ENCODE measurements at places on chromosomes 5 and 9.

GRCh38 chr5:95670568-95670967, 12.2 kb downstream of the SPATA9 start:
- no peak for DNase-seq

DNA sequence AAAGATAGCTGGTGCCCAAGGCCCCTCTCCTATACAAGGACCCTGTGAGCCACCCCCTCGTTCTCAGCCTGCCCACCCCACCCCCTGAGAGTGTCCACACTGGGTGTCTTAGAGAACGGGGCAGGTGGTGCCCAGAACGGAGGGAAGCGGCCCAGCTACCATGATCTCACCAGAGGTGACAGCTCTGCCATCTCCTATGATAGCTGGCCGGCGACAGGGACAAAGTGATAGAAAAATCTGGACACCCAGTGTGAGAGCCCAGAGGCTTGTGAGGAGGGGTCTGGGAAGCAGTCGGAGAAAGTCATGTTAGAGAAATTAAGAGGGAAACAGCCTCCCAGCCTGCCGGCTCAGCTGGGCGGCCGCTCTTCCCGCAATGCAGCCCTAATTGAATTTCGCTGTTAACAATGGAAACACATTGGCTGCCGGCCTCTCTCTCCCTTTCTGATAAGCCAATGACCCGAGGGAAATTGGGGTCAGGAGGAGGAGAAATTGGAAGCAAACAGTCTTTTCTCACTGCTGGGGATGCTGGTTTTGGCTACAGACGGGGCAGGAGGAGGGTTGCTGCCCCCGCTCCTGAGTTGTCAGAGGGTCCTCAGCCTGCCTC, 32.3 kb downstream of the HK3 start:
- no peak for DNase-seq

DNA sequence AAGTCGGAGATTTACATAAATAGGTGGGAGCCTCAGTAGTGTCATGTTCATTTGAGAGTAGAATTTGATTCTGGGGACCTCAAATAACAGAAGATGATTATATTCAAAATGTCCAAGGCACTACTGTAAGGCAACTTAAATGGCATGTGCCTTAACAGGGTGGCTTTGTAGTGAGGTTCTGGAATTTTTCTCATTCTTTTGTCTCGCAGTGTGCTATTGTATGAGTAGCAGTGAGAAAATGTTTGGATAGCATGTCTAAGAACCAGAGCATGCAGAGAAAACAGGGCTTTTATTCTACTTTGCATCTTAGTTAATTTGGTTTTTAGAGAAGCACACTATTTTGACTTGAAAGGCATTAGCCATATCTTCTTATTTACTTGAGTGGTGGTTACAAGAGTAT, 25.0 kb downstream of the MAST4 start:
- no peak for DNase-seq

DNA sequence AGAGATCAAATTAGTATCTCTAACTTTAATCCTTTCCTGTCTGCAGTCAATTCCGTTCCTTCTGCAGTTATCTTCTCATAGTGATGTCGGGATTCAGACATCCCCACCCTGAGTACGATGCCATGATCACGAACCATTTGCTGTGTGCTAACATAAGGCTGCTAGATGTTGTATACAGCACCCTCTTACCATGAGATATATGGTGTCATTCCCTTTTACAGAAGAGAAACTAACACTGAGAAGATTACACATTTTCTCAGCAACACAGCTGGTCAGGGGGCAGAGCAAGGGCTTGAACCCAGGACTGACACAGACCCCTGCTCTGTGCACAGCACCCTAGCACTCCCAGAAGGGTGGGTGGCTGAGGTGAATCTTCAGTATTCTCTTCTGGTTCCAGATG, 46.9 kb upstream of the HSD17B4 start:
- DNase-seq = no peak

- DNase-seq = no peak
Observed at GRCh38 chr9:28539434-28540070, 966.3 kb upstream of the C9orf72 start.

DNA sequence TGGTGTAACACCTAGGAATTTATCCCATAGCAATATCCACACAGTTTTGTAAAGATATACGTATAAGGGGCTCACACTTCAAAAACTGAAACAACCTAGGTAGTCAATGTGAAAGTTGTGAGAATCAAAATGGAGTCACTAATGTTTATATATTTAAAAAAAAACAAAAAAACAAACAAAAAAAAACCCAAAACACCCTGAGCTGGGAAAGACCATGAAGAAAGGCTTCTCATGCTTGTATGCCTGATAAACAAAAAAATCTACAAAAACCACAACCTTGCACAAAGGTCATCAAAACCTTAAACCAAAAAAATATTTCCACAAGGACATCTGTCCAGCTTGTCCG, 35.4 kb downstream of the AFF4 start:
- DNase-seq = no peak

- no peak for DNase-seq
Observed at GRCh38 chr9:22129133-22129532, 120.0 kb upstream of the CDKN2B start.

DNA sequence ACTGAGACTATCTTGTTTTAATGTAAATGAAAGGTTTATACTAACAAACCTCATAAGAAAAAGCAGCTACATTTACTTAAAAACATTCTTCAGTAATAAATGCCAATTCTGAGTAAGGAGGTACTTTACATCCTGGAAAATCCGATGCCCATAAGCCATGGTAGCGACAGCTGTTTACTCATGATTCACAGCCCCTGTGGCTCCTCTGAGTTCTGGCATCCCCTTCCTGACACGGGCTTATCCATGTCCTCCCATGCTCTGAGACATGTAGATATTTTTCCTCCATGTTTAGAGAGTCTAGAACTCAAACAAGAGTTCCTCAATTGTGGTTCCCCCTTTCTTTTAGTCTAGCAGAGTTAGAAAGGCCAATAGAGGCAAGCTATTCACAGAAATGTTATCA, 63.1 kb upstream of the DEPDC1B start:
- DNase-seq = no peak

DNA sequence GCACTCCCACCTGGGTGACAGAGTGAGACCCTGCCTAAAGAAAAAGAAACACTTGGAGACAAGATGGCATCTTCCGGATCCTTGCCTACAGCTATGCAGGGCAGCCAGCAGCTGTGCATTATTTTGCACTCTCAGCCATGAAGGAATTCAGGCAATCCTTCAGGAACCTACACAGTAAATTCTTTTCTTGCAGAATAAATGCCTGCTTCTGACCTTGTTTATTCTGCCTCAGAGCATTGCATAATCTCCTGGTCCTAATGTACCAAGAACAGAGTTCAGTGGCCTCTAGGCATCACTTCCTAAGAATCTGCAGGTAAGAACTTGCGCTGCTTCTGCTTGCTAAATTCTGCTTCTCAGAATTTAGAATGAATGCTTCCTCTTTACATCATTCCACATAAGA, 16.8 kb downstream of the GLDC start:
- DNase-seq = no peak

DNA sequence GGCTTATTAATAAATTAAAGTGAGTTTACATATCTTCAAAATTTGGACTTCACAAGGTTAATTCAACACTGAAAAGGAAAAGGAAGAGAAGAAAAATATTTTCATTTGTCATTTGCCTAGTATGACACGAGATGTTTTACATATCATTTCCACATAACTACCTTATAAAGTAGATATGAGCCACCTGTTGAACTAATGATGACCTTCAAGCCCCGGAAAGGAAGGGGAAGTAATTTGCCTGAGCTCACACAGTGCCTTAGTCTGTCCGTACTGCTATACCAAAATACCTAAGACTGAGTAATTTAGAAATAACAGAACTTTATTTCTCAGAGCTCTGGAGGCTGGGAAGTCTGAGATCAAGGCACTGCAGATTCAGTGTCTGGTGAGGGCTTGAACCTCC, 17.9 kb downstream of the CMYA5 start:
- no peak for DNase-seq

GRCh38 chr9:5364294-5365024, 24.8 kb upstream of the RLN1 start:
- DNase-seq = no peak

DNA sequence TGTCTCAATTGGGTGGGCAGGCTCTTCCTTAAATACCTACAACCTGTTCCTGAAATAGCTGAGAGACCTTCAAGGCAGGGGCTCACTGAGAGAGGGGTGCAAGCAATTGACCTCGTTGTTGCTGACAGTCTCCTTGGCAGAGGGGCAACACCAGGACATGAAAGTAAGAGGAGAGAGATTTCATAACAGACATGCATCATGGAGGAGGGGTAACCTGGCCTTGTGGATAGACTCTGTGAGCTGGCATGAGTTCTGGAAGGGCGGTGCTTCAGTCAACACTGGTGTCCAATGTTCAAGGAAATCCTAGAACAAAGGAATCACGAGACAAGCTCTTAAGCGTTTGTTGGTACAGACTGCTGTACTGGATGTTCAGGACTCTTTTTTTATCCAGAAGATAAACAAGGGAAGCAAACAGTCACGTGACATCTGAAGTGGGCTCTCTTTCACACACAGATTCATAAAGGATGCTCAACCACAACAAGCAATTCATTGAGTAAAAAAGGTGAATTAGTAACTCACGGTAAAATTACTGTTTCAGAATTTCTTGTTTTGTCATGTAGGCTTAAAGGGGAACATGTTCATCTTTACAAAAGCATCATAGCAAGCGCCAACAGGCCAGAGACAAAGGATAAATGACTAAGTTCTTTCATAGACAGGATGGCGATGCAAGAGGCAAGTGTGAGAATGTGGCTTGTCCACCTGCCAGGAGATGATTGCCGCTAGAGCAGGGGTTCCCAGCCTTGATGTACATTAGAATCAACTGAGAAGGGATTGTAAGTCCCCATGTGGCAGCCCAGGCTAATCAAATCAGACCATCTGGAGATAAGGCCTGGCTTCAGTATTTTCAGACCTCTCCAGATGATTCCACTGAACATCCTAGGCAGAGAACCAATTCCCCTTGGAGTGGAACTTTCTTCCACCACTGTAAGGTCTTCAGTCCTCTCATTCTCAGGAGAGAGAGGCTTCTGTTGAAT, 20.7 kb downstream of the ANKRA2 start:
- DNase-seq = no peak

DNA sequence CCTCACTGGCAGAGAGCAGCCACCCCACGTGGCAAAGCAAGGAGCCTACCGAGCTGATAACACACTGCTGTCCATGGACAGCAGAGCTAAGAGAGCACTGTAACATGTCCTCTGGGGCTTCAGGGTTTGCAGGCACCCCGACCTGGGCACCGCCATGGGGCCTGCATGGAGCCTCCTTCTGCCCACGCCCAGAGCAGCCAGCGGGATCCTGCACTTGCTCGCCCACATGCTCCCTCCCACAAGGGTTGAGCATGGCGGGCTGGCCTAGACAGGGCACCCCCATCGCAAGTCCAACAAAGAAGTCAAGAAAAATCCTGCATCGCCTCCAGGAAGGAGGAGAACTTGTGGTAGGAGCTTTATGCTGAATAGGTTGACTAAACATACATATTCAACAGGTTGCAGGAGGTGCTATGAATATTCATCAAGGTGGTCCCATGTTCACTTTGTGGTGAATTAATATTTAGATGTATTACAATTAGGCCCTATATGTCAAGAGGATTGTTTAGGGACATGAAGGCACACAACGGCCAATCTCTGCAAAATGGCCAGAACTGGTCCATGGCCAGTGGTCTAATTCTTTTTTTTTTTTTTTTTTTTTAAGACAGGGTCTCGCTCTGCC, 3.8 kb upstream of the MIGA2 start:
- no peak for DNase-seq

GRCh38 chr5:65100911-65101631, 332.3 kb downstream of the CWC27 start:
- no peak for DNase-seq

GRCh38 chr5:169691471-169691870, 54.4 kb downstream of the DOCK2 start:
- no peak for DNase-seq

- no peak for DNase-seq
Observed at GRCh38 chr5:160923936-160924710, 72.1 kb upstream of the ATP10B start.

DNA sequence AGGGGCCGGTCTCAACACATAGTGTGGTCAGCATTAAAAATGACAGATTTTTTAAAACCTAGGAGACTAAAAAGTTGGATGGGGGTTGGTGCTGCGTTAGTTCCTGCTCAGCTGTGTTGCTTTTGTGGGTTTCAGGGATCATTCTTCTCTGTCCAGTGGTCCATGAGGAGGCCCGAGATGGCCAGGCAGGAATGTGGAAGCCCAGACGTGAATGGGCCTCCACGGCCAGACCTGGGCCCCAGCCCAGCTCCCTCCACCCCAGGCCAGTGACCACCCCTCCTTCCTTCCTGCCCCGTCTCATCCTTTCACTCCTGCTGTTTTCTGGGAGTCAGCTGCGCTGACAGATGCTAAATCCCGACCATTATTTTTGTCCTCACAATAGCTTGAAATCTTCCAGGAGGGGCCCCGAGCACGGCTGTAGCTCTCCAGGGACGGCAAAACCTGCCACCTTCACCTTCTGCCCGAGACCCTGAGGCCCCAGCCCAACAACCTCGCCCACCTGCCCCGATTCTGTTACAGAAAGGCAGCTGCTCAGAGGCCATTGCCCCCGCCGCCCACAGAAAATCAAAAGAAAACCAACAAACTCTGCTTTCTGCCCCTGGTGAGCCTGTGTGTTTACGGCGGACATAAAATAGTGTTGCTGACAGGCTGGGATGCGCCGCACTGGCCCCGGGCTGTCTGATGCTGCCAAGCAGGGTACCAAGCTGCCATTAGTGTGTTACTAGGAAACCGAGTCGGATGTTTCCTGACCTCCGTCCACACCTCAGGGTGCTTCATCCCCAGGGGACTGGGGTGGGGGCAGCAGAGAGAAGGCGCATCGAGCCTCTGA, 83.7 kb upstream of the SARDH start:
- no peak for DNase-seq

DNA sequence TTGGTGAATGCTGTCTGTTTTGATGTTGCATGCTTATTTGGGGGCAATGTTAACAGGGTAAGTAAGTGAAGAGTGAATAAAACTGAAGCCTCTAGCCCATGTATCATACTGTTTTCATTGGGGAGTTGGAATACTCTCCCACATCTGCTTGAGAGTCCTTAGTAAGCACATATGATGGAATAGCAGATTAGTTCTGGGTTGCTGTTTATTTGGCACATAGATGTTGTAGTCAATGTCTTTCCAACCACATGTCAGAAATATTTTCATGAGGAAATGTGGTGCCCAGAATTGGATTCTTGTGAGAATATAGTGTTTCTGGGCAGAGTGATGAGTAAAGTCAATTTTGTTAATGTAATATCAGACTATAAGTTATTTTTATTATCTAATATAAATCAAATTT, 611.7 kb upstream of the FTMT start:
- DNase-seq = no peak

Measured in stimulated activated CD8-positive, alpha-beta memory T cell treated with anti-CD3 and anti-CD28 coated beads, Interleukin-7, amount 100 ng/mL, for 48 hours (primary cell).